ENCODE measurements at places on chromosomes 12 and 14.

DNA sequence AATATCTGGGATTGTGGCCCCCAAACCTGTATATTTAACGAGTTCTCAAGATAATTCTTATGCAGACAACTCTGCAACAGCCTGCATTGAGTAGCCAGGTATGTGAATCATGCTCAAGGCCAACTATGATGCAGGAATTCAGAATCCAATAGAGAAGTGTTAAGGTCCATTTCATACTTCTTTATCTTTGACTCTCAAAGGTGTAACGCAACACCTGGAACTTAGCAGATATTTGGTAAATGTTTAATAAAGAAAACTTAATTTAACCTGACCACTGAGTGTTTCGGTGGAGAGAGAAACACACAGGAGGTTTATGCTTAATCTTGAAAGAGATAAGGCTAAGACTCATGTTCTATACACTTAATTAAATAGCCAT, 156.5 kb upstream of the PLEKHG7 start:
- H3K27ac ChIP-seq = no peak overlapping the region
- no peak for DNase-seq
- H3K4me3 ChIP-seq = no peak overlapping the region

- H3K4me1 ChIP-seq = peaks cover 9% of the 10 kb centered on the region
- no peaks in the 10 kb centered on the region for H3K27me3 ChIP-seq
- no peak for DNase-seq
- H3K36me3 ChIP-seq = no peaks in the 10 kb centered on the region
- no peak overlapping the region for H3K4me3 ChIP-seq
Measured at GRCh38 chr14:20419419-20419818, 6.1 kb upstream of the TEP1 start.

DNA sequence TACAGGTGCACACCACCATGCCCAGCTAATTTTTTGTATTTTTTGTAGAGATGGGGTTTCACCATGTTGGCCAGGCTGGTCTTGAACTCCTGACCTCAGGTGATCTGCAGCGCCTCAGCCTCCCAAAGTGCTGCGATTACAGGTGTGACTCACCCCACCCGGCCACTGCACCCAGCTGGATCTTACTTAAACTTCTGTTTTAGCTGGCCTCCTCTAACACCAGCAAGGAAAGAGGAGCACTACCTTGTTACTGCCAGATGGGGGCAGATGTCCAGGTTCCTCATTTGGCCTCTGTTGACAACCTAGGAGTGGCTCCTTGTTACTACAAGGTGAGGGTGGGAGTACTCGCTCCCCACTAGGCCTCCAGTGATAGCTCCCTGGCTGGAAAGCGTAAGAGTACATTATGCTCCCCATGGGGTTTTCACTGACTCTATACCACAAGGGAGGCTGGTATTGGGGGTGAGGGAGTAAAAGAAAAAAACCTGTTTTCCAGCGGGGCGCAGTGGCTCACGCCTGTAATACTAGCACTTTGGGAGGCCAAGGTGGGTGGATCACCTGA, 13.2 kb upstream of the ARF6 start:
- no peak overlapping the region for H3K27ac ChIP-seq
- H3K4me3 ChIP-seq = no peak overlapping the region
- no peaks in the 10 kb centered on the region for H3K36me3 ChIP-seq
- DNase-seq = peak; percentile 86
- H3K4me1 ChIP-seq = no peaks in the 10 kb centered on the region

DNA sequence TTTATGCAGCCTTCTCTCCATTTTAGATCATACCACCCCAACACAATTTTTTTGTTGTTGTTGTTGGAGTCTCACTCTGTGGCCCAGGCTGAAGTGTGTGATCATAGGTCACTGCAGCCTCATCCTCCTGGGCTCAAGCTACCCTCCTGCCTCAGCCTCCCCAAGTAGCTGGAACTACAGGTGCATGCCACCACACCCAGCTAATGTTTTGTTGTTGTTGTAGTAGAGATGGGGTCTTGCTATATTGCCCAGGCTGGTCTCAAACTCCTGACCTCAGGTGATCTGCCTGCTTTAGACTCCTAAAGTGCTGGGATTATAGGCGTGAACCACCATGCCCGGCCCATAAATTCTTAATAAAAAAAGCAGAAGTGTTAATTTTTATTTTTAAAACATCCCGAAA, 111.6 kb downstream of the PLXNC1 start:
- H3K27ac ChIP-seq = no peak overlapping the region
- H3K27me3 ChIP-seq = no peaks in the 10 kb centered on the region
- H3K36me3 ChIP-seq = no peaks in the 10 kb centered on the region
- no peaks in the 10 kb centered on the region for H3K4me1 ChIP-seq
- no peak overlapping the region for H3K4me3 ChIP-seq

GRCh38 chr14:69573831-69574262, 824 bp downstream of the CCDC177 start:
- H3K27me3 ChIP-seq = peaks cover 22% of the 10 kb centered on the region
- peak overlapping the region; percentile 81 for H3K4me3 ChIP-seq
- peaks cover 25% of the 10 kb centered on the region for H3K36me3 ChIP-seq
- peaks cover 8% of the 10 kb centered on the region for H3K4me1 ChIP-seq
- DNase-seq = peak; percentile 82
- peak overlapping the region; percentile 75 for H3K27ac ChIP-seq

GRCh38 chr14:51576117-51576430, 75.6 kb upstream of the FRMD6 start:
- H3K27me3 ChIP-seq = no peaks in the 10 kb centered on the region
- no peaks in the 10 kb centered on the region for H3K4me1 ChIP-seq
- H3K27ac ChIP-seq = peak overlapping the region; percentile 4
- no peak overlapping the region for H3K4me3 ChIP-seq

DNA sequence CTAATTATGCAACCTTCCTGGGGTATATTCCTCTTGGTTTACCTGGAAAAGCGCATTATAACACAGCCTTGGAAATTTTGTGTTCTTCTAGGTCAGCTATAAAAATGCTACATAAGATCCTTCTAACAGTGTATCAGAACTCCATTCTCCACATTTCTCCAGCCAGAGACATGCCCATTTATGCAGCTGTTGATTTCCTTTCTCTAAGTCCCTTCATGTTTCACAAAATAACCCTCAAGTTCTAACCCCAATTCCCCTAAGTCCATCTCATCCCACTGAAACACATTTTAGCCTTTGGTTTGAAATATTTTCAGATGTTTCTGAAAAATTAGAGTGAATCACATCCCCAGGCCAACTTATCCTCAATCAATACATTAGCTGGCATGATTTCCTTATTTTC, 20.9 kb upstream of the HDAC7 start:
- H3K27me3 ChIP-seq = no peaks in the 10 kb centered on the region
- no peak overlapping the region for H3K4me3 ChIP-seq
- no peaks in the 10 kb centered on the region for H3K36me3 ChIP-seq
- no peak for DNase-seq
- no peaks in the 10 kb centered on the region for H3K4me1 ChIP-seq

GRCh38 chr12:56816491-56816890, 53.4 kb downstream of the HSD17B6 start:
- no peaks in the 10 kb centered on the region for H3K36me3 ChIP-seq
- H3K4me1 ChIP-seq = no peaks in the 10 kb centered on the region
- H3K27me3 ChIP-seq = no peaks in the 10 kb centered on the region
- DNase-seq = no peak
- no peak overlapping the region for H3K27ac ChIP-seq

GRCh38 chr14:99249389-99249788, 22.6 kb downstream of the BCL11B start:
- H3K4me3 ChIP-seq = no peak overlapping the region
- peaks cover 18% of the 10 kb centered on the region for H3K4me1 ChIP-seq
- H3K27ac ChIP-seq = no peak overlapping the region
- DNase-seq = no peak
- no peaks in the 10 kb centered on the region for H3K36me3 ChIP-seq

DNA sequence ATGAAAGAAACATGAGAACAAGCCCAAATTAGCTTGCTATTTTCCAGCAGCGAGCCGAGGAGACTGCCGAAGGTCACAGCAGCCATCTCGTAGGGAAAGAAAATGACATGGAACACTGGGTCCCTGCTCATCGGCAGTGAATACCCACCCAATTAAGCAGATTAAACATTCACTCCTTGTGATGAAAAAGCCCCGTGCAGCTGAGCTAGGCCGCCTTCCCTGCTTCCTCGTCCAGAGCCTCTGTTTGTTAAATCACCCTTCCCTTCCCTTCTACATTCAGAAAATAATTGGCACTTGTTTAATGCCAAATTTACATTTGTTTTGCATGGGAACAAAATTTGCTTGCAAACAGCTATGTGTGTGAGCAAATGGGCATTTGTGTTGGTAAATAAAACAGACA, 342.5 kb downstream of the RMST start:
- no peaks in the 10 kb centered on the region for H3K27me3 ChIP-seq
- no peak overlapping the region for H3K27ac ChIP-seq
- no peak for DNase-seq
- no peak overlapping the region for H3K4me3 ChIP-seq

GRCh38 chr14:71430678-71431376, 501.4 kb upstream of the RGS6 start:
- H3K27ac ChIP-seq = no peak overlapping the region
- no peaks in the 10 kb centered on the region for H3K4me1 ChIP-seq
- no peak overlapping the region for H3K4me3 ChIP-seq
- no peak for DNase-seq
- peaks cover 18% of the 10 kb centered on the region for H3K36me3 ChIP-seq

- DNase-seq = no peak
- no peaks in the 10 kb centered on the region for H3K27me3 ChIP-seq
- no peak overlapping the region for H3K27ac ChIP-seq
- H3K4me1 ChIP-seq = peaks cover 8% of the 10 kb centered on the region
- H3K36me3 ChIP-seq = peaks cover 50% of the 10 kb centered on the region
- peak overlapping the region; percentile 92 for H3K4me3 ChIP-seq
Measured at GRCh38 chr12:55725556-55725955, 3.3 kb downstream of the CD63 start.
